ENCODE measurements at places on chromosomes 2 and 18.

GRCh38 chr2:99818842-99819241 is 323.5 kb downstream of the AFF3 start:
- no peak for DNase-seq

DNA sequence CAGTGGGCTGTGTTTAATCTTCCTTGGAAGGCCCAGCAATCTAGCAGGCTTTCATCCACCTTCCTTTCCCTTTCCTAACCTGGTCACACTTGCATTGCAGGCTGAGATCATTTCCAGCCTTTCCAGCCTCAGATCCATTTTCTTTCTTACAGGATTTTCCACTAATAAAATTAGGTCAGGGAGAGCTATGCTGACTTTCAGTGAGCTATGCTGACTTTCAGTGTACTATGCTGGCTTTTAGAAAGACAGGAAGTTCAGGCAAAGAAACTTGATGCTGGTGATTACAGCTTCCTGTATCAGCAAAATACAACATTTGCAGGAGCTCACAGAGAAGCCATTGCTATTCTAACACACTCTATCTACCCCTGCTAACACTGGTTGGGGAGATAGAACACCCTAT is 735.0 kb downstream of the CCDC85A start:
- no peak for DNase-seq

- DNase-seq: no peak
These were observed 145.8 kb upstream of the ID2 start for GRCh38 chr2:8535821-8536685.

- DNase-seq: no peak
These were observed 29.5 kb upstream of the MYO1B start for GRCh38 chr2:191215666-191216065.

GRCh38 chr2:141848191-141848590 is 282.6 kb downstream of the LRP1B start:
- DNase-seq: no peak

DNA sequence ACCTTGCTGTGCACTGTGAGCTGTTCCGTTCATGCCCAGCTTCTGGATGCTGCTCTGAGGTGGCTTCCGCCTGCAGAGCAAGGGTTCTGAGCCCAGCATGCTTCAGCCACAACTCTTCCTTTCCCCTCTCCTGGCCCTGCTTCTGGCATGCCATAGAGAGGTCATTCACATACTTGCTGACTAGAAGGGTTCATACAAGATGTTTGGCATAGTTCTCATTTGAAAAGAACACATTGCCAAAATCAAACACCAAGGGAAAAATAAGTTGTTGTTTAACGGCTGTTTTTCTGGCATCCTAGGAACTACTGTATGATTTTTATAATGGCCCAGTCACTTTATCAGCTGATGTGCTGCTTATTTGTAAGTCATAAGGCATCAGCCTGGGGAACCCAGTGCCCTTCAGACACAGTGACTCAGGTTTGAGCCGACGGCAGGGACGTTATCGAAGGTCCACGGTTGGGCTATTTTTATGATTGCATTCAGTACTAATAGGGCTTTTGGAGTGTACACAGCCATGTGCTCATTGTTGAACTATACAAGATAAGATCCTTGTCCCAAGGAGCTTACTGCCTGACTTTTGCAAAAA is 53.9 kb upstream of the CTAGE1 start:
- no peak for DNase-seq

GRCh38 chr2:7119132-7119835 is 202.1 kb downstream of the RNF144A start:
- no peak for DNase-seq

DNA sequence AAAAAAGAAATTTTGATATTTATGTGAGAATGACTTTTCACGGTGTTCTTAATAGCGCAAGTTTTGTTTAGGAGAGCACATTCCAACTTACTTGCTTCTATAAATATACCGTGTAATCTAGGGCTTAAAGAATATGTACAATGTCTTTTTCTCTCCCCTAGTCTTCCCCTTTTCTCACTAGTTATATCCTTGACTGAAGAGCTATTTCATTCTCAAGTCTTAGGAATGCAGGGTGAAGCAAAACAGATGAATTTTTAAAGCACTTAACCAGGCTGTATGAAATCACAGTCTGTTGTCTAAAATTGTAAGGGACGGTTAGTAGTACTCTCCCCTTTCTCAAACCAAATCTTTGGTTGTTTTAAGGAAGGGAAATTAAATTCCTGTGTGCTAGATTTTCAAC is 29.6 kb upstream of the SLC30A6 start:
- no peak for DNase-seq

GRCh38 chr2:222434204-222434603 is 9.9 kb downstream of the SGPP2 start:
- no peak for DNase-seq

DNA sequence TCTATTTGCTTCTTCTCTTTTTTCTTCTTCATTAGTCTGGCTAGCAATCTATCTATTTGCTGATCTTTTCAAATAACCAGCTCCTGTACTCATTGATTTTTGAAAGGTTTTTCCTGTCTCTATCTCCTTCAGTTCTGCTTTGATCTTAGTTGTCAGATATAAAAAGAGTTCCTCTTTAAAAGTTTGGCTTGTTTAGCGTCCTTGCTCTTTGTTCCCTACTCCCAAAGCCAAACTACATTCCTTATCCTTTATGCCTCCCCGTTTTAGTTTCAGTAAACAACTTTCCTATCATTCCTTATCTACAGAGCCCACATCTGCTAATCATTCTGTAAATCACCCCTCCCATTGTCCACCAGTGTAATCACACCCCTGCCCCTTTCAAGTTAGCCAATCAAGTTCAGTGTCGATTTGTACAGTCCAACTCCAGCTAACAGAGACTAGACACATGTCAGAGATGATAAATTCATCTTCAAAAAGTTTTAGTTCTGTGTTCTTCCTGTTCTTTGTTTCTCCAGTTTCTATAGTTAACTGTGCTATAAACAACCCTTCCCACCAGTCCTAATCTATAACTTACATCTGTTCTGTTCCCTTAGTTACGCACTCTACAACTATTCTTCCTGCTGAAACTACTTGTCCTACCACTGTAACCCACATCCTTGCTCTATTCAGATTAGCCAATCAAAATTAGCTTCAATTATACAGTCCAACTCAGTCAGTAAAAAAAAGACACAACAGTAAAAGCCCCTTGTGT is 44.4 kb downstream of the TFPI start:
- DNase-seq: no peak

- peak; percentile 10 for DNase-seq
These were observed 284.5 kb downstream of the MTX2 start for GRCh38 chr2:176553685-176554100.

GRCh38 chr2:240346753-240347372 is 88.6 kb upstream of the GPC1 start:
- no peak for DNase-seq

DNA sequence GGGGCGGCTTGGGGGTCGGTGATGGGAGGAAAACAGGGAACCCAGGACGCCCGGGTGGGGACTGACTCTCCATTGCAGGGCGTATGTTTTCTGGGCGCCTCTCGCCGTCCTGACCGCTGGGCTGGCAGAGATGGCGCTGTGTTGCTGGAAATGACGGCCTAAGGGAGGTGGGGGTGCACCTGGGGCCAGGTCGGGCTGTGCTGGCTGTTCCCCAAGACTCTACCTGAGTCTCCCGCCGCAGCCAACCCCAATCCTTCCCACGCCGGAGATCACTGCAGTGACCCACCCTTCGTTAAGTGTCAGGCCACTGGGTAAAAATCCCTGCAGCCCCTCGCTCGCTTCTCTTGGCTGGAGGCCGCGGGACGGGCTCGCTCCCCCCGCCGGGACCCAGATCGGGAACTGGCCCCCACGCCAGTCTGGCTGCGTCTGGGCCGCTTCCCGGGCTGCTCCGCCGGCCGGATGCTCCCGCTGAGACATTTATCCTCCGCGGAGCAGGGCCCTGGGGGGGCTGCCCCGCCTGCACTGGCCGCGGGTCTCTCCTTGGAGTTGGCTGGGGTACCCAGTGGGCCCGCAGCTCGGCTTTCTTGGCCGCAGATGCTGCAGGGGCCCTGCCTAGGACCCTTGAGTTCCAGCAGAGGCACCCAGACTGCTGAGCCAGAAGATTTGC is 7.8 kb upstream of the ARMC9 start:
- DNase-seq: no peak

GRCh38 chr18:8536231-8536630 is 73.0 kb upstream of the RAB12 start:
- DNase-seq: no peak

All from stimulated activated CD8-positive, alpha-beta memory T cell treated with anti-CD3 and anti-CD28 coated beads, Interleukin-4, amount 100 ng/mL, for 1 hour (primary cell).